ENCODE measurements at places on chromosomes 2 and 18.

- no peak overlapping the region for H3K4me3 ChIP-seq
- no peaks in the 10 kb centered on the region for H3K4me1 ChIP-seq
- no peaks in the 10 kb centered on the region for H3K36me3 ChIP-seq
- H3K27ac ChIP-seq: no peak overlapping the region
- DNase-seq: no peak
Measured at GRCh38 chr2:29629495-29629894, 291.9 kb downstream of the ALK start.

GRCh38 chr2:118854507-118855345 is 7.3 kb upstream of the EN1 start:
- H3K36me3 ChIP-seq: no peaks in the 10 kb centered on the region
- peak overlapping the region; percentile 75 for H3K27ac ChIP-seq
- DNase-seq: no peak
- peak overlapping the region; percentile 32 for H3K4me3 ChIP-seq

DNA sequence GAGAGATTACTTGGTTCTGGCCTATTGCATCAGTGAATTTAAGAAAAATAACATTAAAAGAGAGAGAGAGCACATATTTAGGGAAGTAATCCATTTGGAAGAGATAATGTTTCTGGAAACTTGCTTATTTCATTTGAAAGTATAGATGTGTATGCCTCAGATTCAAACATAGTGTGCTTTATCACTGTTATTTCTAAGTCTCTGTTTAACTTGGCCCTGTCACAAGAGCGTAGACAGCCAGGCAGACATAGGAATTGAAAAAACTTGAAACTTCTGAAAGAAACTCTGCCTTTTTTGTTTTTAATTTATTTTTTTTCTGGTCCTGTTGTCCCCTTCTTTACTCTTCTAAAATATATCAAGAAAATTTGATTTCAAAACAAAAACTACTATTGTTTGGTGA is 849.1 kb downstream of the CNTNAP5 start:
- H3K27me3 ChIP-seq: no peaks in the 10 kb centered on the region
- no peak for DNase-seq
- no peak overlapping the region for H3K4me3 ChIP-seq
- H3K27ac ChIP-seq: no peak overlapping the region
- H3K36me3 ChIP-seq: no peaks in the 10 kb centered on the region
- no peaks in the 10 kb centered on the region for H3K4me1 ChIP-seq

- no peak overlapping the region for H3K27ac ChIP-seq
- H3K27me3 ChIP-seq: peaks cover 3% of the 10 kb centered on the region
- DNase-seq: no peak
- peaks cover 5% of the 10 kb centered on the region for H3K4me1 ChIP-seq
Measured at GRCh38 chr18:12933327-12933726, 14.5 kb upstream of the SEH1L start.

DNA sequence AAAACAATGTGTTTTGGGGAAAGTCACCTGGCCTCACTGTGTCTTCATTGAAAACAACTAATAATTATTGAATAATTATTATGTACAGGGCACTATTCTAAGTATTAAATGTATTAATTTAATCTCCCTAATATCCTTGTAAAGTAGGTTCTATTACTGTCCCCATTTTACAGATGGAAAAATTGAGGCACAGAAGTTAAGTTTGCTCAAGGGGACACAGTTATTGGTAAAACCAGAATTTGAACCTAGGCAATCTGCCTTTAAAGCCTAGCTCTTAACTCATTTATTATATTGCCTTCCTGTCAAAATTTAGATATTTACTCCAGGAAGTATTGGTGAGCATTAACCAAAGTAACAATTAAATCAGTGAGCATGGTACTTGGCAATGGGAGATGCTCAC is 84.6 kb downstream of the PMS1 start:
- H3K4me1 ChIP-seq: no peaks in the 10 kb centered on the region
- no peak for DNase-seq
- no peak overlapping the region for H3K4me3 ChIP-seq

- peaks cover 3% of the 10 kb centered on the region for H3K27me3 ChIP-seq
- no peak for DNase-seq
- no peaks in the 10 kb centered on the region for H3K4me1 ChIP-seq
- H3K4me3 ChIP-seq: no peak overlapping the region
- H3K27ac ChIP-seq: no peak overlapping the region
Measured at GRCh38 chr18:45764000-45764686, 40.2 kb downstream of the SLC14A1 start.

- H3K4me3 ChIP-seq: no peak overlapping the region
- peaks cover 7% of the 10 kb centered on the region for H3K36me3 ChIP-seq
- no peaks in the 10 kb centered on the region for H3K27me3 ChIP-seq
- no peak for DNase-seq
Measured at GRCh38 chr2:126894585-126895182, 4.0 kb upstream of the TEX51 start.

DNA sequence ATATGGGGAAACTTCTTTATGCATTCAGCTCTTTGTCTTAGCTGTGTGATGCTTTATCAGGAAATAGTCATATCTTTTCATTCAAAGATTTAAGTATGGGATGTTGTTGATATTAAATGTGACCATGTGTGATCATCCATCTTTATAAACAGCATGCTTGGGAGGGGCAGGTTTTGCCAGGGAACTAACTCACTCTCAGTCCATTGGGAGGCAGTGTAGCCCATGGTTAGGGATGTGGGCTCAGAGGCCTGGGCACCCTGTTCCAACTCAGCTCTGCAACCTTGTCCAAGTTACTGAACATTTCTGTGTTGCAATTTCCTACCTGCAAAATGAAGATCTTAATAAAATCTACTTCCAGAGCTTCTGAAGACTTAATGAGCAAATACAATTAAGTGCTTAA is 92.0 kb upstream of the BCL2L11 start:
- no peak overlapping the region for H3K4me3 ChIP-seq
- peaks cover 5% of the 10 kb centered on the region for H3K36me3 ChIP-seq
- no peaks in the 10 kb centered on the region for H3K27me3 ChIP-seq

GRCh38 chr2:9813312-9814128 is 29.8 kb upstream of the TAF1B start:
- H3K36me3 ChIP-seq: no peaks in the 10 kb centered on the region
- peak; percentile 66 for DNase-seq
- no peak overlapping the region for H3K27ac ChIP-seq
- peaks cover 7% of the 10 kb centered on the region for H3K27me3 ChIP-seq
- peaks cover 12% of the 10 kb centered on the region for H3K4me1 ChIP-seq

DNA sequence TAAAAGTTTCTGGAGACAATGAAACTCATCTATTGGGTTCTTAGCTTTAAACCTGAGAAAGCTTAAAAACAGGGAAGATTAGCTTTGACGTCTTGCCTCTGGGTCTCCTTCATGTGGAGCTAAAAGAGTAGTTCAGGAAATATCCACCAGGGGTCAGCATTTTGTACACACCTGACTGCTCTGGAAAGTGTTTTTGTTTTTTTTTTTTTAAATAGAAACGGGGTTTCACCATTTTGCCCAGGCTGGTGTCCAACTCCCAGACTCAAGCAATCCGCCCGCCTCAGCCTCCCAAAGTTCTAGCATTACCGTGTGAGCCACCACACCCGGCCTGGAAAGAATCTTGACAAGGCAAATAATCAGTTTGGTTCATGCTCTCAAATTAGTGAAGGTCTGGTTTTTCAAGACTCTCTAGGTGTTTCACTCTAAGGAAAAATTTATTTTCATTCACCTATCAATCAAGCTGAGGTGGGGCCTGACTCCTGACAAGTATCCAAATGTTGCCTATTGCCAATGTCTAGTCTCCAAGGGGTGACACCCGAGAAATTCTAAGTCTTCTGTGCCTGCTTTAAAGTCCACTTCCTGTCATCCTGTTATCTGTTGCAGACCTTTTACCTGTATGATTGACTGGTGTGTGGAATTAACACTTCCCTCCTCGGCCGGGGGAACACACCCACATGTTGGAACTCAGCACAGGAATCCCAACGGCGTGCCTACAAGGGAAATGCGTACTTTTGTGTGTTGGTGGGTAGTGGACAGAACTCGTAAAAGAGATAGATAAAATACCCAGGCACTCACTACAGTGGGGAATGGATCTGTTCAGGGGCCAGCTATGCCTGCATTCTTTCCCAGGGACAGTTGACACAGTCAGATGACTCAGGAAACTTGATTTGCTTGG is 11.3 kb downstream of the IL1RN start:
- peak; percentile 72 for DNase-seq
- H3K27ac ChIP-seq: peak overlapping the region; percentile 87
- H3K27me3 ChIP-seq: no peaks in the 10 kb centered on the region

DNA sequence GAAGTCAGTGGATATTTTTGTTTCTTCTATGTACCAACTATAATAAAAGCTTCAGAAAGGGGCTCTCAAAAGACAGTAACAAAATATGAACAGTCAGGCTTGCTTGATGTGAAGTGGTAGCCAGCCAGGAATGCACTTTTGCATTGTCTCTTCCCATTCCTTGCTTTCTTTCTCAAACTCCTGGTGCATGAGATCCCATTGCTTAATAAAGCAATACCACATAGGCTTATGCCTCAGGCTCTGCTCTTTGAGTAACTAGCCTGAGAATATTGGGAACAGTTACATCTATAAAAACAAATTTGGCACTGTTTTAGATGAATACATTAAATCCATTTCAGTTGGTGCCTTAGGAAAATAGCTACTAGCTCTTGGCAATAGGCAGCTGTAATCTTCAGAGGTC is 62.6 kb upstream of the ST6GAL2 start:
- no peak overlapping the region for H3K27ac ChIP-seq
- no peaks in the 10 kb centered on the region for H3K27me3 ChIP-seq
- H3K4me3 ChIP-seq: no peak overlapping the region
- no peak for DNase-seq
- no peaks in the 10 kb centered on the region for H3K36me3 ChIP-seq
- no peaks in the 10 kb centered on the region for H3K4me1 ChIP-seq

DNA sequence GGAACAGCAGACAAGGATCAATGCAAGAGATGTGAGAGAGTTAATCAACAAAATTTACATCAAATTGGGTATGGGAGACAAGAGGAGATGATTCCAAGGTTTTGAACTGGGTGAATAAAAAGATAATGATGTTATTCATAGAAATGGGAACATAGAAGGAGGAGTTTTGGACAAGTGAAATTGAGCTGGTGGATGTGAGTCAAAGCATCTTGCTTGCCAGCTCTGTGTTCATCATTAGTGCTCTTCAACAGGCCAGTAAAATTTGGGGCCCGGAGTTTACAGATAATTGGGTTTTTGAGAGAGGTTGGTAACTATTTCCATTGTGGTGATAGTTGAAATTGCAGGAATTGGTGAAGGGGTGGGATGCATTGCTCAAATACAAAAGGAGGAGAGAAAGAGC is 69.9 kb upstream of the CAVIN2 start:
- H3K36me3 ChIP-seq: no peaks in the 10 kb centered on the region
- H3K27ac ChIP-seq: no peak overlapping the region
- DNase-seq: no peak
- no peaks in the 10 kb centered on the region for H3K4me1 ChIP-seq

GRCh38 chr2:17643031-17643615 is 102.6 kb downstream of the VSNL1 start:
- DNase-seq: no peak
- no peaks in the 10 kb centered on the region for H3K27me3 ChIP-seq

- H3K4me3 ChIP-seq: no peak overlapping the region
- DNase-seq: no peak
- H3K4me1 ChIP-seq: no peaks in the 10 kb centered on the region
- peaks cover 3% of the 10 kb centered on the region for H3K27me3 ChIP-seq
- no peak overlapping the region for H3K27ac ChIP-seq
Measured at GRCh38 chr18:58958628-58959027, 94.0 kb downstream of the ZNF532 start.

- H3K4me3 ChIP-seq: no peak overlapping the region
- no peaks in the 10 kb centered on the region for H3K36me3 ChIP-seq
- DNase-seq: no peak
- H3K27ac ChIP-seq: no peak overlapping the region
- H3K27me3 ChIP-seq: no peaks in the 10 kb centered on the region
- no peaks in the 10 kb centered on the region for H3K4me1 ChIP-seq
Measured at GRCh38 chr2:59490192-59490591, 1063.3 kb downstream of the BCL11A start.

GRCh38 chr2:39778233-39778632 is 825 bp downstream of the THUMPD2 start:
- no peaks in the 10 kb centered on the region for H3K36me3 ChIP-seq
- DNase-seq: no peak
- no peaks in the 10 kb centered on the region for H3K27me3 ChIP-seq
- peak overlapping the region; percentile 97 for H3K27ac ChIP-seq

DNA sequence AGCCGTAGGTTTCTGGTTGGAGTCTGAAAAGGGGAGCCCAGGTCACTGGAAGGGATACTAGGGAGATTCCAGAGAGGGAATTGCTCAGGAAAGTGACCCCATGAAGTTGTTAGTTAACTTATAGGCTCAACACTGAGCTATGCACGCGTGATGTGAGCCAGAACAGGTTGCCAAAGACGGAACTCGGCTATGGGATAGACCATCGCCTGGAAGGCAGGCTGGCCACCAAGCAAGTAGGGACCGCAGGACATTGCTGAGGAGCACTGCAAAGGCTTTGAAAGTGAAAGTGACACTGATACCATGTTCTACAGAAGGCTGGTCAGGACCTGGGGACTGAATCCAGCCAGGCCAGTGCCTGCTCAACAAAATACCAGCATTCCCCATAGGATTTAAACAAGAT is 7.3 kb downstream of the FARP2 start:
- no peaks in the 10 kb centered on the region for H3K27me3 ChIP-seq
- DNase-seq: no peak
- peaks cover 6% of the 10 kb centered on the region for H3K4me1 ChIP-seq
- H3K4me3 ChIP-seq: no peak overlapping the region
- peaks cover 1% of the 10 kb centered on the region for H3K36me3 ChIP-seq

DNA sequence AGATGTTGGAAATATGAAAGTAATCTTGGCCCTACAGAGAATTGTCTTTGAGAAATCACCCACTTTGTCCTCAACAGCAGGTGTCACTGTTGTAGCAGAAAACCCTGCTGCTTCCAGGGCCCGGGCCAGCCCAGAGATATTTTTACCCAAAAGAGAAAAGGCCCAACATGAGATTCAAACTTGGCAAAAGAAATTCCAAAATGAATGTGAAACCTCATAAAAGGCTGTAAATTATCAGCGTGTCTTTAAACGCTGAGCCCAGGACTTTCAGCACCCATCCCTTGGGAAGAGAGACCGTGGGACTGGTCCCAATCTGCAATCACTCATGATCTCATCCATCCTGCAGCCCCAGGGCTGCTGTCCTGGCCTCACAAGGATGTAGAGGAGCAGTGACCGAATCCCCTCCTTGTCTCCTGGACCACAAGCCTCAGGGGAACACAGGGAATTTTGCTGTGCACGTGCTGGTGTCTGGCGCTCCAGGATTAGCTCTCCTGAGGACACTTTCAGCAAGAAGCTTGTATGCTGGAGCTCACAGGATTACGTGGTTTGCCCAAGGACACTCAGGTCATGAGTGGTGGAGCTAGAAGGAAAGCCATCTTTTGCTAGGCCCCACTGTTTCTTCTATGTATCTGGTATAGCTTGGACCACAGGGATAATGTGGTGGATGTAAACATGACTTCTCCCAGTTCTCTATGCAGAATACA is 202.1 kb downstream of the RNF144A start:
- H3K27me3 ChIP-seq: no peaks in the 10 kb centered on the region
- no peak overlapping the region for H3K27ac ChIP-seq
- peaks cover 11% of the 10 kb centered on the region for H3K36me3 ChIP-seq
- no peak overlapping the region for H3K4me3 ChIP-seq
- H3K4me1 ChIP-seq: no peaks in the 10 kb centered on the region
- DNase-seq: no peak

- H3K36me3 ChIP-seq: peaks cover 7% of the 10 kb centered on the region
- peaks cover 59% of the 10 kb centered on the region for H3K4me1 ChIP-seq
- no peaks in the 10 kb centered on the region for H3K27me3 ChIP-seq
- H3K27ac ChIP-seq: no peak overlapping the region
Measured at GRCh38 chr2:161312996-161313395, 4.8 kb downstream of the PSMD14 start.

- H3K4me1 ChIP-seq: peaks cover 50% of the 10 kb centered on the region
- no peaks in the 10 kb centered on the region for H3K27me3 ChIP-seq
- no peaks in the 10 kb centered on the region for H3K36me3 ChIP-seq
- H3K27ac ChIP-seq: no peak overlapping the region
- DNase-seq: no peak
Measured at GRCh38 chr2:230664128-230664527, 48.5 kb upstream of the CAB39 start.
